ENCODE measurements at places on chromosomes 1 and 21.

- DNase-seq: no peak
Observed at GRCh38 chr21:28799926-28800325, 192.8 kb downstream of the LTN1 start.

DNA sequence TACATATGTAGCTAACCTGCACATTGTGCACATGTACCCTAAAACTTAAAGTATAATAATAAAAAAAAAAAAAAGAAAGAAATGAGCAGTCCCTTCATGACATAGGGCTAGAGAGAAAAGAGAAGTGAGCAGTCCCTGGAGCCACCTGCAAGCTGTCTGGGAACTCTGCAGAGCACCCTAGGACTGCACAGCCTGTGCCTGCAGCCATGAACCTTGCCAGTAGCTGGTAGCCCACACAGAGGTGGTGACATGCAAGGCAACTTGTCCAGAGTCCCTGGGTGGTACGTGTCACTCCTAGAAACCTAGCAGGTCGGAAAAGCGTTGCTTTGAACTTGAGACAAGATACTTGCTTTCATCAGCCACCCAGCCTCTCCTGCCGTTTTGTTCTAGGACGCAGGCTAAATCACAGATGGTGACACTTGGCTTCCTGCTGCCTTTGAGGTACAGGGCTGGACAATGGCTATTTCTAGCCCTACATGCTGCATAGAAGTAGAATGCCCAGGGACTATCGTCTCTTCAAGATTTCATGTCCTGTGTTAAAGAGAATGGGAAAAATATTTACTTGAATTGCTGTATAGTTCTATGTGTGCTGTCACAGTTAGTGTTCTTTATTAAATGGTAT, 260.9 kb downstream of the LTN1 start:
- DNase-seq: no peak

- DNase-seq: no peak
Observed at GRCh38 chr21:45594721-45595489, 48.6 kb upstream of the PCBP3 start.

DNA sequence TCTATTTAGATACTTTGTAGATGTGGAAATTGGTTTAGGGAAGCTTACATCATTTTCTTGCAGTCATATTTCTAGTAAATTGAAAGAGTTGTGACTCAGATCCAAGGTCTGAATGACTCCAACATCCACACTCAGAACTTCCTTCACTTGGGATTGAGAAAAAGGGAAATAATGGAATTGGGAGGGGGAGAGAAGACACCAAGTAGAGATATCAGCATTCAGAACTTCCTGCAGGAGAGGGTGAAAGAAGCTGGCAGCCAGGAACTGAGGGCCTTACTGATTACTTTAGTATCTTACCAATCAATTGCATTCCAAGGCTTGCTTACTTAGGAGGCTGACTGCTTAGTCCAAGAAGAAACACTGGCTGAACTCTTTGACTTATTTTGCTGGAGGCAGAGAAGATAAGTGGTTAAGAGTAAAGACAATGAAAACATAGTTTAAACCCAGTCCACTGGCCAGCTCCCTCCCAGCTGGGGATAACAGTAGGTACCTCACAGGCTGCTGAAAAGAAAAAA, 21.7 kb downstream of the APP start:
- DNase-seq: no peak

Measured in activated CD4-positive, alpha-beta T cell treated with anti-CD3 and anti-CD28 coated beads, Interleukin-10, Interleukin-2, amounts not matched to agents 100 ng/mL and 50 ng/mL, durations not matched to agents 16 hours and 8 hours (primary cell).